ENCODE measurements at places on chromosomes 1 and 21.
A peak's percentile ranks its signal among the peaks of the same experiment; 100 is the strongest.

- no peak for DNase-seq
These were observed 175.4 kb downstream of the HIVEP3 start for GRCh38 chr1:41743366-41743765.

- no peak for DNase-seq
These were observed 3.7 kb downstream of the KAZN start for GRCh38 chr1:14602136-14602535.

DNA sequence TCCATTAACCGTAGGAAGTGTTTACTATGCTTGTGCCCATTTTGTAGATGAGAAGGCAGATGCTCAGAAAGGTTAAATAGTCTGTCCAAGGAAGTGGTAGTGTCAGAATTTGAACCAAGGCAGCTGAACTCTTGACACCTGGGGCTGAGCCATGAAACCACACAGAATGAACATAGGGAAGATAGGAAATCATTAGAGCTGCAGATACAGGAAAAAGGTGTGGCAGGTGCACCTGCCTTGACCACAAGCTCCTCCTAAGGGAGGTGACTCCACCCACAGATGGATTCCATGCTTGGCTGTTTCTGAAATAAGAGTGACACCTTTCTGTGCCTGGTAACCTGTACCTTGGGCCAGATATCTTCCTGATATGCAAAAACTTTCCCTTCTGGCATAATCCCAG, 69.9 kb upstream of the IGSF21 start:
- no peak for DNase-seq

GRCh38 chr21:33268737-33269441, 2.7 kb downstream of the IL10RB start:
- peak; percentile 19 for DNase-seq

- DNase-seq, result no peak
These were observed 89.6 kb downstream of the PKN2 start for GRCh38 chr1:88773540-88774150.

- no peak for DNase-seq
These were observed 117.9 kb downstream of the DMRTB1 start for GRCh38 chr1:53576866-53577760.

- no peak for DNase-seq
These were observed 252.3 kb downstream of the BRINP2 start for GRCh38 chr1:177423090-177423489.

GRCh38 chr1:176904057-176904751, 260.3 kb downstream of the ASTN1 start:
- DNase-seq, result no peak

- DNase-seq, result no peak
These were observed 5.2 kb downstream of the MFAP2 start for GRCh38 chr1:16975211-16975610.

DNA sequence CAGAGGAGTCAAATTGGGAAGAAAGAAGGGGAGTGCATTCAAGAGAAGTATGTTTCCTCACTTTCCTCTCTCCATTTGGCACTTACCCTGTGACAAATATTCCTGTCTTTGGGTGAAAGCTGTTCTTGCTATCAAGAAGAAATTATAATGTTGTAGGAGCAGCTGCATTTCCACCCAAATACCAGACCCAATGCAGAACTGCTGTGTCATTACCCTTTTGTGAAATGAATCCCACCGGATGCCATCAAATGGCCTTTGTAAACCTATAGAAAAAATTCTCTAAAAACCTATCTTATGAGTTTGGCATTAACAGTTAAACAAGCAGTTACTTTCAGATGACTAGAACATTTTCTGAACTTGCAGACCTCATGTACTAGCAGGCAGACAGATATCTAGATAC, 16.7 kb upstream of the PALMD start:
- no peak for DNase-seq

DNA sequence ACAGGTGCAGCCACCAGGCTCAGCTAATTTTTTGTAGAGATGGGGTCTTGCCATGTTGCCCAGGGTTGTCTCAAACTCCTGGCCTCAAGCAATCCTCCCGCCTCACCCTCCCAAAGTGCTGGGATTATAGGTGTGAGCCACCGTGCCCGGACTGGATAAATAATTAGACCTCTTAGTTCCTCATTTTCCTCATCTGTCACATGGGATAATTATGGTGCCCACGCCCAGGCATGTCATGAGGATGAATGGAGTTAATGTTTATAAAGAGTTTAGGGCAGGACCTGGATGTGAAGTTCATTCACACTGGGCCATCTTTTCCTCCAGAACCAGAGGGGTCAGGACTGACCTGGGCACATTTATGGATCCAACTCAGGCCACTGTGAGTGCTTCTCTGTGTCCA, 23.7 kb downstream of the PADI3 start:
- DNase-seq, result no peak

DNA sequence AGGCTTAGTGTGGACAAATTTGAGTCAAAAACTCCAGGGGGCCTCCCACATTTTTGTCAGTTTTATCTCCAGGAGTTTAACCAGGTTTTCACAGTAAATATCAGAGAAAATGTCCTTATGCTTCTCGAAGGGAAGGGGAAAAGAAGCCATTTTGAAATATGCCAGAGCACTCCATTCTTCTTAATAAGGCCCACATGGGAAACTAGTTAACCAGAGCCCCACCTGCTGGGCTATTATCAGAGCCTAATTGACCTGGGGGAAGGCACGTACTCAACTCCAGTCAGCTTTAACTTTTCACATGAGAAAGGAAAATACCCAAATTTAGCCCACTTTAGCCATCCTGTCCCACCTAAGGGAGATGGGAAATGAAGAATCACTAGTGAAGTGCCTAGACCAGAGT, 296.3 kb downstream of the PTBP2 start:
- no peak for DNase-seq

GRCh38 chr1:92713939-92714338, 71.0 kb downstream of the EVI5 start:
- DNase-seq, result no peak

DNA sequence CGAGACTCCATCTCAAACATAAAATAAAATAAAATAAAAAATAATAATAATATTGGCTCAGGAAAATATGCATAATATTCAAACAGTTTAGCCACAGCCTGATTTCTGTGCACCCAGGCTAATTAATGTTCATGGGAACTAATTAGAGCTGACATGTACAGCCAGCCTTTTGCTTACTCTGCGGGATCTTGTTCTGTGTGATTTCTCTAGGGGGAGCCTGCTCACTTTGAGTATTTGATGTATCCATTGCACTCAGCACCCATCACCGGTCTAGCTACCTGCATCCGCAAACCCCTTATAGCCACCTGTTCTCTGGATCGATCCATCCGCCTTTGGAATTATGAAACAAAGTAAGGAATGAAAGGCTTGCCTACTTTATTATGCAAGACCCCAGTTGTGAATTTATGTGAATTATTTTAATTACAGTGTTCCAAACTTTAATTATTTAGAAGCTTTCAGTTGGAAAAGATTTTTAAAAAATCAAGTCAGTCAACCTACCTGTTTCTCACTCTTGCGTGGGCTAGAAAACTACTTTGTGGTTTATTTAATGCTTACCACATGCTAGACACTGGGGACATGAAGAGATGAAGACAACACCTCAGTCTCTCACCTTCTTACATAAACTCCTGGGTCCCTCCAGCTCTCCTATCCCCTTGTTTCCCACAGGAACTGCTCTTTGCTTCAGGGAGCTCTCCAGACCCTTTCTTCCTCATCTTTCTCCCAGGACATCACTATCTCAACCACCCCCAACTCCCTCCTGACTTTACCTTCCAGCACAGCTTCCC, 25.4 kb downstream of the CFAP57 start:
- no peak for DNase-seq

DNA sequence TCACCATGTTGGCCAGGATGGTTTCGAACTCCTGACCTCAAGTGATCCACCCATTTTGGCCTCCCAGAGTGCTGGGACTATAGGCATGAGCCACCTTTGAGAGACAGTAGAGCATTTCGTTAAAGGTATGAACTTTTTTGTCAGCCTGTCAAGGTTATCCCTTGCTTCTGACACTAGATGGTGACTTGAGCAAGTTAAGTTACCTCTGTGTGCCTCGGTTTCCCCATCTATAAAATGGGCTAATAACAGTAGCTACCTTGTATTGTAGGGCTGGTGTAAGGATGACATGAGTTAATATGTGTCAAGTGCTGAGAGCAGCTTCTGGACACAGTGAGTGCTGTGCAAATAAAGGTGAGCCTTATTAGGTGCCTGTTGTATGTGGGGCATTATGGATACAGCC, 8.8 kb downstream of the TNFRSF8 start:
- DNase-seq, result no peak

DNA sequence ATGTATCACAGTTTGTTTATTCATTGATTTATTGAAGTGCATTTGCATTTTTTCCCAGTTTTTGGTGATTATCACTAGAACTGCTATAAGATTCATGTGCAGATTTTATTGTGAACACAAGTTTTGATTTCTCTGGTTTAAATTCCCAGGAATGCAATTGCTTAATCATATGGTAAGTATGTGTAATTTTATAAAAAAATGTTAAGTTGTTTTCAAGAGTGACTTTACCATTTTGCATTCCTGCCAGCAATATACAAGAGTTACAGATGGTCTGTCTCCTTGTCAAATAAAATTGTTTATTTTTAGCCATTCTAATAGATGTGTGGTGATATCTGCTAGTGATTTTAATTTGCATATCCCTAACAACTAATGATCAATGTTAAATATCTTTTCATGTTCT, 127.3 kb upstream of the APP start:
- DNase-seq, result no peak

GRCh38 chr1:157691285-157691920, 9.2 kb downstream of the FCRL3 start:
- no peak for DNase-seq

- DNase-seq, result no peak
These were observed 20.7 kb downstream of the SH3BP5L start for GRCh38 chr1:248804771-248805681.

DNA sequence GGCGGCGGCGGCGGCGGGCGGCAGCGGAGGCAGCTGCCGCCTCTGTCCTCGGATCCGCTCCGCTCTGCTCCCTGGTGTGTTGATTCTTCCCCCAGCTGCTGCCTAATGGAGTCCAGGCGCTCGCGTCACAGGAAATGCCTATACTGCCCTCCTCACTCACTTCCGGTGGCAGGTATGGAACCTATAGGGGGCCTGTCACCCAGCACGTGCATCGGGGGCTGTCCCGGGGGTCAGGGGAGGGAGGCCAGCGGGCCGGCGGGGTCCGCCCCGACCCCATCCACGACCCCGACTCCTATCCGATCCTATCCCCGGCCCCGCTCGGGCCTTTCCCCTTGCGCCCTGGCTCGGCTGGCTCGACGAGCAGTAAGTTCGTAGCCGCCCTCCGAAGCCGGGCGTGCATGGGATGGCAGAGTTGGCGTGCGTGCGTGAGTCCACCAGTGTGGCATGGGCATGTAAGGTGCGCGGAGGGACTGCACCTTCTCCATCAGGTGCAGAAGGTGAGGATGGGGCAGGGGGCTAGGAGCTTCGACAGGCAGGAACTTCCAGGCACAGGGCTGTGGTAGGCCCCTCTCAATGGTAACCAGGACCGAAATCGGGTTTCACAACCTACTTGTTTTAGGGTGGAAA, at the start of gene WDR26:
WDR26 (minus strand) TSS at position 107 of the 627 bp plus-strand sequence.
- DNase-seq, result peak; percentile 82

- no peak for DNase-seq
These were observed 22.0 kb upstream of the GRIK3 start for GRCh38 chr1:37056325-37056724.

DNA sequence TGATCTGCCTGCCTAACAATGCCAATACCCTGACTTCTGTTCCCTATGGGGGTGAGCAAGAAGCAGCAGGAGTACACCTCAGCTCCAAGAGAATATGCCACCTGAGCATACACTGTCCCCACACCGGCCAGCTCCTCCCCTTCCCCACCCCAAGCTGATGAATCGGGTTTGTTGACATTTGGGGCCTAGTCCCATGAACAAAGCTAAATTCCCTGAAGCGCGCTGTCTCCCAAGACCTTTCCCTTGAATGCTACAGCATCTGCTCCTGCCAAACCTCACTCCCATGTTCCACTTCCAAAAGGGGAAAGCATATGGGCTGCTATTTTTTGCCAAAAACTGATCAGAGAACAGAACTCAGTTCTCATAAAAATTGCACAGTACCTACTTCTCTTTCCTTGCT, 220.4 kb upstream of the CAMK1G start:
- no peak for DNase-seq

DNA sequence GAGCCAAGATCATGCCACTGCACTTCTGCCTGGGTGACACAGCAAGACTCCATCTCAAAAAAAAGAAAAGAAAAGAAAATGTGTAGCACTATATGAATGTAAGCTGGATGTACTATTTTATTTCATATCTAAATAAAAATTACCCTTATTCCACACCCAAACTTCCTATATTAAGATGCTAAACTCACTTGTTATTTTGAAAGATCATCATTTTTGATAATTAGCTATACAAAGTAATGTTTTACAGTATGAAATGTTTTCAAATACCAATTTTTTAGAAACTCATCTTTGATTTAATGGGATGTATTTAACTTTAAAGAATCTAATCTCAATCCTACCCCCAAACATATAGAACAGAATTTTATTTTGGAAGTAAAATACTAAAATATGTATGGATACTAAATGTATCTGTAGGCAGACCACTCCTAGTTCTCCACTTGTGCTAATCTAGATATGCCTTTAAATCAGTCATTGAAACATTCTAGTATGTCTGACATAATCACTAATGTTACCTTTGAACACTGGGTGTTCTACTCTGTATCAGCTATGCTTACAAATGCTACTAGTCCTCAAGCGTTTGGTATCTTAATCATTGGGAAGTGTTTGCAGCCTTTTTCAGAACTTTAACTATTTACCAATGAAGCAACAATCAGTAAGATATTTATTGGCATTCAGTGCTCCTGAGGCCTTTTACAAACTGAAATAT, 12.9 kb downstream of the MIER1 start:
- no peak for DNase-seq

GRCh38 chr1:223515421-223515820, 122.2 kb downstream of the CCDC185 start:
- DNase-seq, result no peak

DNA sequence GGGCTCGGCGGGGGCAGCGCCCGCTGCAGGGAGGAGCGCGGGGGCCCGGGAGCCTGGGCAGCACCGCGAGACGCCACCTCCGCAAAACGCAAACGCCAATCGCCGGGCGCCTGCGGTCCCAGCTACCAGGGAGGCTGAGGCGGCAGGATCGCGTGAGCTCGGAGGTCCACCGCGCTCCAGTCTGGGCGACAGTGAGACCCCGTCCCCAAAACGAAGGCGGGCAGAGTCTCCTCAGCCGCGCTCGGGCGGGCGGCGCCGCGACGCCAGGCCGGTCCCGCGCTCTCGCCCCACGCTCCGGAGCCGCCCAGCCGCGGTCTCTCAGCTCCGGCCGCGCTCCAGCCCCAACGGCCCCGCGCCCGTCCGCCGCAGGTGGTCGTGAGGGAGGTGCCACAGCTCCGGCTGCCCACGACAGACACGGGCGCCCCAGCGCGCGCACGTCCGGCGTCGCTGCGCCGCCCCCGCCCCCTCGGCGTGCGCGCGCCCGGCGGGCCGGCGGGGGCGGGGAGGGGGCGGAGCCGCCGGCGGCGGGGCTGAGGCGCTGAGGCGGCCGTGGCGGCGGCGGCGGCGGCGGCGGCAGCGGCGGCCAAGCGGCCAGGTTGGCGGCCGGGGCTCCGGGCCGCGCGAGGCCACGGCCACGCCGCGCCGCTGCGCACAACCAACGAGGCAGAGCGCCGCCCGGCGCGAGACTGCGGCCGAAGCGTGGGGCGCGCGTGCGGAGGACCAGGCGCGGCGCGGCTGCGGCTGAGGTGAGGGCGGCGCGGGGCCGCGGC, at the start of gene ADARB1:
ADARB1 (plus strand) TSS at position 533 of the 770 bp plus-strand sequence. CDS start 97,077 bp downstream, outside the sequence.
- DNase-seq, result peak; percentile 40

GRCh38 chr1:17012775-17013490, 1.2 kb upstream of the ATP13A2 start:
- DNase-seq, result no peak

All from T-helper 2 cell (primary cell).